Neural progenitor cell (in vitro differentiated cells): ENCODE measurements at places on chromosomes 5 and 9. TPM values are rescaled to one million over a fixed set of nuclear protein-coding genes. Genes with fewer than 3 reads are reported as not detected.

GRCh38 chr5:80931411-80931810, 28.8 kb upstream of the RASGRF2 start:
- no peak for DNase-seq

GRCh38 chr5:72288924-72289323, 31.1 kb downstream of the MRPS27 start:
- no peak for DNase-seq

- DNase-seq: no peak
Measured at GRCh38 chr9:105290418-105290817, 46.0 kb downstream of the SLC44A1 start.

DNA sequence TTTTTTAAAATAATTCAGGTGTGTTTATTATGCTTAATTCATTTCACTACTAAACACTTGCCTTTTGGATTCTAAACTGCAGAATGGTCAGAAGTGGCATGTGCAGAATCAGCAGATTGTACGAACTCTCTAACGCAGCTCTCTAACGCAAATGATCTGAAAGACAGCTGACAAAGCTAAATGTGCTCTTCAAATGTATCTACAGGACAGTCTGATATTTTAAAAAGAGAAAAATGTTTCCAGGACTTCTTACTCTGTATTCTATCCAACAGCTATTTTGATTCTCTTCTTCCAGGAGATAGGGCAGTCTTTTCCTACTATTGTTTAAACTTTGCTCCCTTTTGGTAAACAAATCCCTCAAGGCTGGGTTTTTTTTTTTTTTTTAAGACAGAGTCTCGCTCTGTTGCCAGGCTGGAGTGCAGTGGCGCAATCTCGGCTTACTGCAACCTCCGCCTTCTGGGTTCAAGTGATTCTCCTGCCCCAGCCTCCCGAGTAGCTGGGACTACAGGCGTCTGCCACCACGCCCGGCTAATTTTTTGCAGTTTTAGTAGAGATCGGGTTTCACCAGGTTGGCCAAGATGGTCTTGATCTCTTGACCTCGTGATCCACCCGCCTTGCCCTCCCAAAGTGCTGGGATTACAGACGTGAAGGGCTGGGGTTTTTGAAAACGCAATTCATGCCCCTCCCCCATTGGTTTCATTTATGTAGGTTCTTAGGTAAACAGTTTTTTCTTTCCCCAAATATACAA, 1.2 kb downstream of the NMRK1 start:
- no peak for DNase-seq

DNA sequence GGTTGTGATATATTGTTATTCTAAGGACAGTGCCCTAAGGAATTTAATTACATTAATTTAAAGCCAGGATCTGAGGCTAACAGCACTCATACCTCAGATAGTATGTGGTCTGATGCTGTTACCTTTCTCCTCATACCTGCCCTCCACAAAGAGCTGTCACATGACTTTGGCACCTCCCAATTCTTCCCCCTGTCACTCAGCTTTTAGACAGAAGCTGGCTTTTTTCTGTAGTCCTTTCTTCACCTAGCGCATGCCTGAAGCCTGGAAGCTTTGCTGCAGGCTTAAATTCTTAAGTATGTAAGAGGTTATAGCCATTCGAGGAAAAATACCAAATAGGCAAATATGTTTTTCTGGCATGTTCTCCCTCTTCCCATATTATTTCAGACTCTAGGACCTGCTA, 61.0 kb upstream of the ADAMTS19 start:
- DNase-seq: no peak

GRCh38 chr9:76912636-76913275, 6.8 kb upstream of the PRUNE2 start:
- DNase-seq: no peak

DNA sequence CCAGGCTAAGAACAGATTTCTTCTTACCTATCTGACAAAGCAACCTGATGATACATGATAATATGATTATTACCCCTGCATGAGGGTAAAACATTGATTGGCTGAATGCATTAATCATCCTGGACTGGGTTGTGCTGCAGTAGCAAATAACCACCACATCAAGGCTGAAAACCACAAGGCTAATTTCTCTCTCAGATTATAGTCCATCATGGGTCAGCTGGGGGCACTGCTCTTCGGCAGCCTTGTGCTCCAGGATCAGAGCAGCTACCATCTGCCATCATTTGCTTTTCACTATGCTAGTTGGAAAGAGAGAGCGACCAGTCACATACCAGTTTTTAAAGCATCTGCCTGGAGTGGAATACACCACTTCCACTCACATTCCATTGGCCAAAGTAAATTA, 383.5 kb downstream of the RASEF start:
- no peak for DNase-seq

DNA sequence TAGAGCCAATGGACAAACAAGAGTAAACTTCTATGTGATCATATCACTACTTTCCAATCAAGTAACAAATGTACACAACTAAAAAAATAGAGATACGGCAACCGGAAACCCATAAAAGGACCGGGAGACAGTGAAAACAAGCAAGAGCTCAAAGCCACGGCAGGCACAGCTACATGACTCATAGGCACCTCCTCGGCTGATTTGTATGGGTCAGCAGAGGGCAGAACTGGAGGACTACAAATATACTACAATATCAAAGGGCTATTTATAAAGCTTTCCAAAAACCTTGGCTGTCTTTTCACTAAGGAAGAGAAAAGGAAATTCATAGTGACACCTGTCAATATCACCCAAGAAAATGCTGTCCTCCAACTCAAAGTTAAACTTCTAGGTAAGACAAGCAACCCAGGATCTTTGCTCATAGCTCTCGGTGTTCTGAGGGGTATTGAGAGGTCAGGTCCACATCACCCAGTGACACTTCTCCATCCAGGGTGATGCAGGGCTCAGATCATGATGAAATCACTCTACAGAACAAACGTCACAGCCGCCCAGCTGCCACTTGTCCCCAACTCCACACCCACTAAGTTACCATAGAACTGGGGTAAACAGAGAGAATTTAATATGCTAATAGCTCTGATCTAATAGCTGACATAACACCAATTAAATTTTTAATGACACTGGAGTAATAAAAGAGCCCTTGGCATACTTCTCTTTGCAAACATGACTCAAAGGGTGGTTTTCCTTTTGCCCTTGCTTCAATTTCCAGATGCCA, 41.3 kb downstream of the PFDN1 start:
- DNase-seq: no peak

- peak; percentile 29 for DNase-seq
Measured at GRCh38 chr5:108670591-108671289, 77.0 kb upstream of the FER start.

DNA sequence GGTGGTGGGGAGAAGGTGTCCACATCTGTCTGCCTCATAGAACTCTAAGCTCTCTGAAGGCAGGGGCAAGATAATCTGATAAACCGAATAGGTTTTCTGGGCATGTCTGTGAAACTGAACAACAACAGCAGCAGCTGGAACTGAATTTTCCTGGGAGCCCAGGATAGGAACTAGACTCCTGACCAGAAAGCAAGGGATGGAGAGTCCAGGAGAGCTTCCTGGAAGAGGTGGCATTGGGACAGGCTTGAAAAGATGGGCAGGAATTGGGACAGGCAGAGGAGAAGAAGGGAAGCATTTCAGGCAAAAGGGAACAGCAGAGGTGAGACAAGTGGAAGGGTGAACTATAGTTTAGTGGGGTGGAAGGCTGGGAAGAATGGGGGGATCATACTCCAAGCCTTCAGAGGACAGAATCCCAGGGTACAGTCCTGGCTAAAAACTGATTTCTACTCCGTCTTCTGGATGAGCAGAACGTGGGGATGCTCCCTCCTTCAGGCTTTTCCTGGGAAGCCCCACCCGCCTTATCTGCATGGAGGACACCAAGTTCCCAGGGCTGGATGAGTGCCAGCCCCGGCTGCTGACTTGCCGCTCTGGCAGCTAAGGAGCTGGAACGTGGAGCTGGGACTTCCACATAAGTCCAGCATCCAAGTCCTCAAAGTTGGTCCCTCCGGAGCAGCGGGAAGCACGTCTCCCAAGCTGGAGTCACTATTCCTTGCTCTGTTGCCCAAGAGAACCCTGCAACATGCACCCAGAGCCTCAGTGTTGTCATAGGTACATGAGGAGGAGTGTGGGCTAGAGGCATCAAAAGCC, 13.9 kb upstream of the KIF12 start:
- no peak for DNase-seq

- peak; percentile 68 for DNase-seq
Measured at GRCh38 chr5:88660264-88660946, 222.6 kb downstream of the MEF2C start.

- no peak for DNase-seq
Measured at GRCh38 chr9:5453004-5453403, 2.7 kb downstream of the CD274 start.

- DNase-seq: no peak
Measured at GRCh38 chr5:148697180-148697808, 43.0 kb upstream of the HTR4 start.

- no peak for DNase-seq
Measured at GRCh38 chr5:131377785-131378325, 114.0 kb downstream of the CDC42SE2 start.

DNA sequence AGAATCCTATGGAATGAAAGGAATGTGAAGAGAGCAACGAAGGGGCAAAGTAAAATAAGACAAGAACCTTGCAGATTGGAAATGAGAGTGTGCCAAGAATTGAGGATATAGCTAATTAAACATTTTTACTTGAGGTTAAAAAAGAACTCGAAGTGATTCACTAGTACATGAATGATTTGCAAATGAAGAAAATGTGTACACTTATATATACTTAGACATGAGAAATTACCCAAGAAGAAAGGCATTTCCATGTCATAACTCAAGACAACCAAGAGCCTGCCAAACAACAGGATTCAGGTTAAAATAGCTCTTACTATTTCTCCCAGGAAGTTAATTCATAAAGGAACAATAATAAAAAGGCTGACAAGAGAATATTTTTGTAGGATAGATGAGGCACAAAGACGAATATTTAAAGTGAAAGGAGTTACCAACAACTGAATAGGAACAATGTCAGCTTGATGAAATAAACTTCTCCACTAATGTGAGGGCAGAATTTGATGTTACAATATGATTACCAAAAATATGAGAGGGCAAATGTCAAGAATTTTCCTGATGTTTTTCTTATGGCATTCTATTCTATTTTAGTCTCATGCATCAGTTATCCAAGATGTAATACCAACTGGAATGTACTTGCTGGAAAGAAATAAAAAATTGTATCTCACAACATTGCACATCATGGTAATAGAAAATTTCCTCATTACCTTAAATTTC, 18.9 kb upstream of the NPR3 start:
- DNase-seq: no peak

GRCh38 chr5:172458976-172459782, 4.9 kb upstream of the SH3PXD2B start:
- no peak for DNase-seq

GRCh38 chr9:127650518-127650917, 38.4 kb downstream of the STXBP1 start:
- DNase-seq: no peak

GRCh38 chr5:67156976-67157583, 39.5 kb downstream of the CD180 start:
- DNase-seq: peak; percentile 49

DNA sequence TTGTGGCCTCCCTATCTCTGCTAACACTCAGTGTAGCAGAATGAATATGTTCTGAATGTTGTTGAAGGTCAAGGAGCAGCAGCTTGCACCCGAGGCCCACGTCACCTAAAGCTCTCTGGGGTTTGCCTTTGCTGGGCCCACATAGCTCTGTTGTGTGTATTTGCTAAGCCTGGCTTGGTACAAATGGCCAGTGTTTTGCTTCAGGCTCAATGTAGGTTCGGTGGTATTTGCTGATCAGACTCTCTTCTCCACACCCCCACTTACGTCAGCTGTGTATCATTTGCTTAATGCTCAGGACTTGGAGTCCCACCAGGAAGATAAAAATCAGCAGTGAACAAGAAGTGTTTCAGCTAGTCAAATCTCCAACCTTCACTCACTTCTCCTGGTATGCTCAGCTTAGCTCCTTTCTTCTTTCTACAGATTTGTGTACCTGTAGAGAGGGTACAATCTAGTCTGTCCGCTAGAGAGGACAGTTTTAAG, 4.8 kb upstream of the RFESD start:
- DNase-seq: no peak

GRCh38 chr5:143219696-143220095, 183.8 kb downstream of the NR3C1 start:
- DNase-seq: no peak

GRCh38 chr5:59891962-59892643, 1.4 kb downstream of the PDE4D start:
- DNase-seq: peak; percentile 13

- DNase-seq: no peak
Measured at GRCh38 chr5:165333623-165334022, 1828.2 kb downstream of the MAT2B start.

DNA sequence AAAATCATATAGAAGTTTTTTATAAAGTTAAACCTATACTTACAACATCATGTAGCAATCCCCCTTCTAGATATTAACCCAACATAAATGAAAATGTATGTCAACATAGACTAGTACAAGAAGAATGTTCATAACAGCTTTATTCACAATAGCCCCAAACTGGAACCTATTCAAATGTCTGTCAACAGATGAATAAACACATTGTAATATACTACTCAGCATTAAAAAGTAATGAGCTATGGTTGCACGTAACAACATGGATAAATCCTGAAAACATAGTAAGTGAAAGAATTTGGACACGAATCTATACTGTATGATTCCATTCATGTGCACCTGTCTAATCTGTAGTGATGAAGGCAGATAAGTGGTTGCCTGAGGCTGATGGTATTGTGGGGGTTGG, 73.9 kb downstream of the CSNK1G3 start:
- DNase-seq: no peak

DNA sequence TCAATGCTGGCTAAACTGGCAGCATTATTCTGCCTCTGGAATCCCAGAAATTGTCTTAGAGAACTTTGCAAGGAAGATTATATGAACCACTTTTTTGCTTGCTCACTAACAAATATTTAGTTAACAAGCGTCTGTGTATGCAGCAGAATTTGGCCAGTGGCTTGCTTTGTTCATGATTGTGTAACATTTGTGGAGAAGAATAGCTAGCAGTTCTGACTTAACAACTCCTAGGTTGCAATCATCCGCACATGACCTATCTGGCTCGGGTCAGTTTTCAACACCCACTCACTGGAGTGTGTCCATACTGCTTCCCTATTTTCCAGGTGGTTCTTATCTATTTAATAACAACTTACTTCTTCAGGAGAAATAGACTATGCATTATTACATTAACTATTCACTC, 98.5 kb downstream of the SNX18 start:
- DNase-seq: no peak

GRCh38 chr5:55601204-55601618, 66.4 kb upstream of the PLPP1 start:
- DNase-seq: peak; percentile 57

GRCh38 chr5:147509710-147510651, at the start of gene DPYSL3:
Gene DPYSL3, minus strand, starts transcription at chr5:147510068. Its CDS starts 210 bp downstream, at chr5:147509858.
- peak; percentile 93 for DNase-seq

MEGF9 gene
- 5.0 and 6.2 TPM in 2 replicates for total RNA-seq

RPP25L gene
- 17.4 and 40.1 TPM in 2 replicates for total RNA-seq

SMIM23 gene
- total RNA-seq: not detected in 2 replicates

SPEF2 gene
- total RNA-seq: 5.0 and 5.8 TPM in 2 replicates

ANKRD20A1 gene
- total RNA-seq: not detected in 2 replicates

SLC6A7 gene
- not detected in 2 replicates for total RNA-seq

FOXD4L5 gene
- total RNA-seq: 0.19 TPM in 1 of 2 replicates, not detected in the other

SPINK14 gene
- not detected in 2 replicates for total RNA-seq

ZNF883 gene
- total RNA-seq: 11.5 and 20.0 TPM in 2 replicates

TMEM232 gene
- 2.0 and 5.2 TPM in 2 replicates for total RNA-seq

GPR150 gene
- 0.12 TPM in 1 of 2 replicates, not detected in the other for total RNA-seq

ARRDC1 gene
- 12.9 and 34.4 TPM in 2 replicates for total RNA-seq

BDP1 gene
- 23.2 and 36.2 TPM in 2 replicates for total RNA-seq

TMOD1 gene
- total RNA-seq: 0.15 TPM in 1 of 2 replicates, not detected in the other

TRPM6 gene
- total RNA-seq: 0.09 TPM in 1 of 2 replicates, not detected in the other

ERCC8 gene
- total RNA-seq: 43.7 and 48.0 TPM in 2 replicates

SPZ1 gene
- total RNA-seq: not detected in 2 replicates

FBXW2 gene
- total RNA-seq: 31.0 and 32.7 TPM in 2 replicates

SLC34A3 gene
- total RNA-seq: not detected in 2 replicates
